Neural progenitor cell (in vitro differentiated cells): ENCODE measurements at places on chromosomes 2 and 18. TPM values are rescaled to one million over a fixed set of nuclear protein-coding genes. Genes with fewer than 3 reads are reported as not detected.

LCLAT1 gene
- total RNA-seq: 19.2 and 21.6 TPM in 2 replicates

TET3 gene
- 6.2 and 9.1 TPM in 2 replicates for total RNA-seq

GRCh38 chr2:28653892-28654662, 97.6 kb upstream of the PPP1CB start:
- no peak for DNase-seq

DNA sequence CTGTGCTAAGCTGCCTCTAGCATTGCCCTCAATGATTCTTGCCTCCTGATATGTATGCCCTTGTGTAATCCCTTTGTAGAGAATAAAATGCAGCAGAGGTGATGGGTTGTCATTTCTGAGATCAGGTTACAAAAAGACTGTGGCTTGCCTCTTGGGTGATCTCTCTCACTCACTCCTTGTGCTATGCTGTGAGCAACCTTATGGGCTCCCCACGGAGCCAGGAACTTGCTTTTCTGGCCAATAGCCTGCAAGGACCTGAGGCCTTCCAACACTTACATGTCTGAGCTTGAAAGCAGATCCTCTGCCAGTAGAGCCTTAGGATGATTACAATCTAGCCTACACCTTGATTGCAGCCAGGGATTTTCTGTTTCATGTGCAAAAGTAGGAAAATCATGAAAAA, 123.1 kb upstream of the XIRP2 start:
- DNase-seq: peak; percentile 13

DNA sequence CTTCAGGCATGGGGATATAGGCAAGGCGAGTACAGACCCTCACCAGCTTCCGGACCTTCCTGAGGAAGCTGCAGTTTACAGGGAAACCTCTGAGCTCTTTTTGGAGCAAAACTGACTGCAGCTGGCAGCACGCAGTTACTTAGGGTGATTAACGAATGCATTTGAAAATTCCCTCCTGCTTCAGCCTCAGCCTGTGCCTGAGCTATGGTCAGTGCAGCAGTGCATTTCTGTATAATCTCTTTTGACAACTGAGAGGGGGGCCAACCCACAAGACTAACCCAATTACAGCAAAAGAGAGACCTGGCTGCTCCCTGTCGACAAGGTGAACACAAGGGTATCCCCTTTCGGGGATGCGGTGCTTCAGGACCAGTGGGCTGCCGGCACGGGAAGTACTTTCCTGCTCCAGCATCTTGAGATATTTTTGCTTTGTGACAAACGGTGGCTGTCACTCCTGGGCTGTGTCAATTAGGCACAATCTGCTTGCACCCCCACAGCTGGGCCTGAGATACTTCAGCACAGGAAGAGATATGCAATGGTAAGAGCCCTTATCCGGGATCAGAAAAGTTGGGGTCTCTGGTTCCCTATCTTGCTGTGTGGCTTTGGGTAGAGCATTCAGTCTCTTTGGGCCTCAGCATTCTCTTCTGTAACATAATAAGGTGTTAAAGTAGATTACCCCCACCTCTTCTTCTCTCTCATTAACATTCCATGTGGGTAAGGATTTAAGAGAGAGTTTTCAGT, 141.0 kb downstream of the TMEM17 start:
- DNase-seq: no peak

GRCh38 chr18:59848002-59848401, 51.8 kb upstream of the PMAIP1 start:
- DNase-seq: no peak
